ENCODE measurements at places on chromosomes 13 and 19. TPM values are rescaled to one million over a fixed set of nuclear protein-coding genes. Genes with fewer than 3 reads are reported as not detected.

Gene CEACAM5
- 19.6 TPM for total RNA-seq

Gene CCDC122
- 3.6 TPM for total RNA-seq

Gene OVOL3
- not detected for total RNA-seq

Gene THSD8
- not detected for total RNA-seq

Gene FCAR
- total RNA-seq, result not detected

Gene KCTD12
- total RNA-seq, result 28.9 TPM

Gene ATP1A3
- not detected for total RNA-seq

Gene PLIN5
- total RNA-seq, result 1.8 TPM

Gene ZNF154
- not detected for total RNA-seq

Gene ANGPTL4
- total RNA-seq, result 56.4 TPM

Gene LRRC25
- 0.73 TPM for total RNA-seq

Gene SMIM24
- total RNA-seq, result not detected

Gene CLDN10
- total RNA-seq, result 38.7 TPM

Gene ADGRE1
- not detected for total RNA-seq

Gene FXYD3
- total RNA-seq, result 745 TPM

Gene FFAR1
- total RNA-seq, result not detected

Gene VSTM2B
- not detected for total RNA-seq

Gene GNA15
- total RNA-seq, result 99.7 TPM

Gene VSTM1
- not detected for total RNA-seq

Gene ELAVL1
- 38.2 TPM for total RNA-seq

Gene ERICH6B
- total RNA-seq, result not detected

Data from suprapubic skin (tissue), 4 donors.